Heart left ventricle (tissue), 16 donors: ENCODE measurements at places on chromosomes 2 and 18. TPM values are rescaled to one million over a fixed set of nuclear protein-coding genes. Genes with fewer than 3 reads are reported as not detected.

DNA sequence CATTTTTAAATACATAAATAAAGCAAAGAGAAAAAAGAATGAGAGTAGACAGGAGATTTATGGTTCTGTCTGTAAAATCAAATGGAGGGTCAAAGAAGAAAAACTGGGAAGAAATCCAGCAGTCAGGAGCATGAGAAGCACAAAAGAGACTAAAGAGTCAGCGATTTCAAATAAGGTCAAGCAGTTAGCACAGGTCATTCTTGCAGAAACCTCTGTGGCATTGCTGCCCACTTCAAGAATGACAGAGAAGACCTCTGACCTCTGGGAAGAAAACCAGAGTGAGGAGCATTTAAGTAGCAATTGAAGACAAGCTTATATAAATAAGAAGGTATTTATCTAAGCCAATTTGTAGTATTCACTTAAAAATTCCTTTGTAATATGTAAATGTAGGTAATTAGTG, 172.0 kb upstream of the SPOPL start:
- DNase-seq = no peak

GRCh38 chr2:8378016-8378810, 303.6 kb upstream of the ID2 start:
- no peak for DNase-seq

DNA sequence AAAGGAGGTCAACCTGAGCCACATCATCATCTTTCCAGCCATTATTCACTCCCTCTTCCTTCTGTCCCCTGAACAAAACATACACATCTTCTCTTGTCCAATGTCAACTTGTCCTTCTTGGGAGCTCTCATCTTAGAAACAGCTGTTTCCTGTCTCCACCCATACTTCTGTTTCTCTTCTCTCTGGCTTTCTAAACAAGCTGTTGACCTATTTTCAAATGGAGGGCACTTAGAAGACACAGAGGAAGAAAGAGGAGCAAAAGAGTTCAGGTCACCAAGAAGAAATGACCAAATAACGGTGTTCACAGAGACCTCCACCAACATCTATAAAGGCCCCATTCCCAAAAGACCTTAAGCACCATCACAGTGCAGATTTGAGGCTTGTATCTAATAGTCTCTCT, 355.9 kb upstream of the HNRNPA3 start:
- DNase-seq = no peak

DNA sequence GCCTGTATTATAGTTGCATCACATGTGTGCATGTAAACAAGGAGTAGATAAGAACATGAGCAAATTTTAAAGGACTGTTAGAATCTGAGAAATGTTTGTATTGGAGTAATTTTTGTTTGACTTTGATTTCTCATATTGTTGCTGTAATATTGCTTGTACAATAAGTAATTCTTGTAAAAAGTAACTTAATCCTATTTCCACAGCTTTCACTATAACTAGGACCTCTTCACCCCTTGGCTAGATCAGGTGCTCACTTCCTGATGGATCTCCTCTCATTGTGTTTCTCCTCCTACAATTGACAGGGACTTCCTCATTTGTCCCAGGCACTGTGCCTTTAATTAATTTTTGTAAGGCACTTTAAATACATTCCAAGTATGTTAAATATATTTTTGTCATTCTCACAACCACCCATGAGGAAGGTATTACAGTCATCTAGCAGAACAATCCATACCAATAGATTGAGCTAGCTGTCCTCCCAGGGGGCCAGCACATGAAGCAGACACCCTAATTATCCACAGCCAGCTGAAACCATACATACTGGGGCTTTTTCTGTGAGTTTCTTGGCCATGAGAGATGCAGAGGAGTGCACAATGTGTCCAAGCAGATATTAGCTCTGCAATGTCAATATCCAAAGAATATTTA, 359.5 kb upstream of the ACVR2A start:
- DNase-seq = no peak

DNA sequence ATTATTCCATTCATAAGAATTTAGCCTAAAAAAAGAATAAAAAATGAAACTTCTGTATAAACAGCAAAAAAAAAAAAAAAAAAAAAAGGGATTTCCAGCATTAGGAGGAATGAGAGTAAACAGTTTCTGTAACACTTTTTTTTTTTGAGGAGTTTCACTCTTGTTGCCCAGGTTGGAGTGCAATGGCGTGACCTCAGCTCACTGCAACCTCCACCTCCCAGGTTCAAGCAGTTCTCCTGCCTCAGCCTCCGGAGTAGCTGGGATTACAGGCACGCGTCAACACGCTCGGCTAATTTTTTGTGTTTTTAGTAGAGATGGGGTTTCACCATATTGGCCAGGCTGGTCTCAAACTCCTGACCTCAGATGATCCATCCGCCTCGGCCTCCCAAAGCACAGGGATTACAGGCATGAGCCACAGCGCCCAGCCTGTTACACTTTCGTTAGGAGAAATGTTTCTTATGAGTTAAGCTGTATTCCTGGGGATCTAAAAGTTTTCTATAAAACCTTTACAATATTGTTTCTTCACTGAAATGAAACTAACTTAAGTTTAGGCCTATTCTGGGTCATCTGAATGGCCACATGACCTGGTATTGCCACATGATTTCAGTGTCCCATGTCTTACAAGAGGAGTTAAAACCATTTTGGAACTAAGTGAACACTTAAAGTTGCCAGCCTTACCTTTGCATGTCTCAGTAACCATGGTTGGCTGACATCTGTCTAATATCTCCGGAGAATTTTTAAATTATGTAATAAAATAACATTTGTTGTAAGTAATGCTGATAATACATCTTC, 17.5 kb downstream of the SMAD2 start:
- DNase-seq = no peak

- DNase-seq = no peak
These were observed 535.9 kb downstream of the XIRP2 start for GRCh38 chr2:167424221-167424620.

- DNase-seq = no peak
These were observed 367.1 kb downstream of the HRH4 start for GRCh38 chr18:24827501-24827900.

DNA sequence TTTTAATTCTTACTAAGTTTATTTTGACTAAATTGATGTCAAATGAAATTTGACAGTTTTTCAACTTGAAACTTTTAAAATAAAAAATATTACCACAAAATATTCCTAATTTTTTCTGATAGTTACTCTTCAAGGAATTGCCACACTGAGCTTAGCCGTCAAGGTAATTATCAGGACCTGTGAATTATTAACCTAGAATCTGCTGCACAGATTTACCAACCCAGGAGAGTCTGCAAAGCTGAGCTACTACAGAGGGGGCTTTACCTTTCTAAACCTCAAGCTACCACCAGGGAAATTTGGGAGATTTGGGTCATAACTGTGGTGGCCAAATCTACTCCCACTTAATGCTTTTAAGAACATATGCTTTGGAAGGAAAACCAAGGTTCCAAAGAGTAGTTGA, 324.6 kb downstream of the CCDC178 start:
- no peak for DNase-seq

DNA sequence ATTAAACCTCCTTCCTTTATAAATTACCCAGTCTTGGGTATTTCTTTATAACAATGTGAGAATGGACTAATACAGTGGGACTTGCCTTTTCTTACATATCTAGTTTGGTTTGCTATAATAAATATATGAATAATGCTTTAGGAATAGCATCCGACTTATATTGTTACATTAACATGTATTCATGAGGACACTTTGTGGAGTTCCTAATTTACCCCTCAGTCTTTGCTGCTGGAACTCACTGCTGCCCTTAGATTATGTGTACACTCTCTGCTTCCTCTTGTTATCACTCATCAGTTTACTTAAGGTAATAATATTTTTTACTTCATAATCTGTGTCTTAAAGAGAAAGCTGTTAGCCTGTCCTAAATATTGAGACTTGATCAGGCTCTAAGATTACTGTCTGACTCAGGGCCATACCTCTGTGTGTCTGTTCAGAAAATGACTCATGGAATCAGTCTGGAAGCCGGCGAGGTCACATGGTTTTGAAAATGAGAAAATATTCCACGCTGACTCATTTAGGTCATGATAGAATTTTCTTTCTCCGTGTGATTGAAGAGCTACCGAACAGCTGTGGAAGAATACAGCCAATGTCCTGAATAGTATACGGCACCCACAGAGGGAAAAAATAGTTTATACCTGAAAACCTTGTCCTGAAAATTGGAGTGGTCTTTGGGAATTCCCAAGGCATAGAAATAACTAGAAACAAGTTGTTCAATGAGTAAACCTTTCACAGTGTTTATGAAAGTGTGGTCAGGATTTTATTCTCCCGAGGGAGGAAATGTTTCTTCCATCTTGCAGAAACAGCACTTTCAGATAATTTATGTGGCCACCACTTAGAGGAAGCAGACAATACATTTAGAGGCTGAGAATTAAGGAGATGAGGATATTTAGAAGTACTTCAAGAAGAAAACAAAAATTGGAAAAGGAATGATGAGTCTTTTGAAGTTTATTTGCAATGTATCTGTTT, 156.4 kb downstream of the DSEL start:
- no peak for DNase-seq

DNA sequence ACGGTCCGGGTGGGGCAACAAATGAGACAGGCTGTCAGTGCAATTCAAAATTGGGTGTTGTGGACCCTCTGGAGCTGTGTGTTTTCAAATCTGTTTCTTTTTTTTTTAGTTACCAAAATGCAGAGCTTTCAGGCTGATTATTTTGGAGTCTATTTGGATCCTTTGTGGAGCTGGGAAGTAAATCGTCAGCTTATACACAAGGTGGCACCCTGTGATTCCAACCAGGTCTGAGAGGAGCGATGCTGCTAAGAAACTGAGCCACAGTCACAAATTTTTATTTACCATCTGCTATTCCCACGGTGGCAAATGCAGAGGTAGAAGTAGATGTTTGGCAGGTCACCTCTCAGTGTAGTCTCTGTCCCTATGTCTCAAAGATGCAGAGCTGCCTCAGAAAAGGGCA, 3.8 kb upstream of the EPC2 start:
- peak; percentile 24 for DNase-seq

DNA sequence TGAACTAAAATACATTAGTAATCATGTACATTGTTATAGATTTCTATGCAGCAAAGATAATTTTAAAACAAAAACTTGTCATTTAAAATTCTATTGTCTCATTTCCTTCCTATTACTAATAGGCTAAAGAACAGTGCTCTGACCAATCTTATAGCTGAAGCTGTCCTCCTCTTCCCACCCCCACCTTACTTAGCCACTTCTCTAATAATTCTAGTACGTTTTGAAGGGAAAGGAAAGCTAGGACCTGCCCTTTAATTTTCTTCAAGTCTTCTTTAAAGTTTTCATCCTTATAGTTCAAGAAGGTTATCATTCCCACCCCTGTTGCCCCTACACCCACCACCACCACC, 121.6 kb downstream of the RBMS1 start:
- DNase-seq = no peak

GRCh38 chr18:21632393-21632792, 20.3 kb downstream of the SNRPD1 start:
- DNase-seq = no peak

DNA sequence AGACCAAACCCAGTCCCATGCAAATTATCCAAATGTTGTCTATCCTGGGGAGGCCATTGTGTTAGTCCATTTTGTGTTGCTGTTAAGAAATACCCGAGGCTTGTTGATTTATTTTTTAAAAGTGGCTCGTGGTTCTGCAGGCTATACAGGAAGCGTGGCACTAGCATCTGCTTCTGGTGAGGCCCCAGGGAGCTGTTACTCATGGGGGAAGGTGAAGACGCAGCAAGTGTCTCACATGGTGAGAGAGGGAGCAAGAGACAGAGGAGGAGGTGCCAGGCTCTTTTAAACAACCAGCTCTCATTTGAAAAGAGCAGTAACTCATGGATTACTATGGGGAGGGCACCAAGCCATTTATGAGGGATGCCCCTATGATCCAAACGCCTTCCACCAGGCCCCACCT, 80.3 kb upstream of the ARL4C start:
- no peak for DNase-seq

DNA sequence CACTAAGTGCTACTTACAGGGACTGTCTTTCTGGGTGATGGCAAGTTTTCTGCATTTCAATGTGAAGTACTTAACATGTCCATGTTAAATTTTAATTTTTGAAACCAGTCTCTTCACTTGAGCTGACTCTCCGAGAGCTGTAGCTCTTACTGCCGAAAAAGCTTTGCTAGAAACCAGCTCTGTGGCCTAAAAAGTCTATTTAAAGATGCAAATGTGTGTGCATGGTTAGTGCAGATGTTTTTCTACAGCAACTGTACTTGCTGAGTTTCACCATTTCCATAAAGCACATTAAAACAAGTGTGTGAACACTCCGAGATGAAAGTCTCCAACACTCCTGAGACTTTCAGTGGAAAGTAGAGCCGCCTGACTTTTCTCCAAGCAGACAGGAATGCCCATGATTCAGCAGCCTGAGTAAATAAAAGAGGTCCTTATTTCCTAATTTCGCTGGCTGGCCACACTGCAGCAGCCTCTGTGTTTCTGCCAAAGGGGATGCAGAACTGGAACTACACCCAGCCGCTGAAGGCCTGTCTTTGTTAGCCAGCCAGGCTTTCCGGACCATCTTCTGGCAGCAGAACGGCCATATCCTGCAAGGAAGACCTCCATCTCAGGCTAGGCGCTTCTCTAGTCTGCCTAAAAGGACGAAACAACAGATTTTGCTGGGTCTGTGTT, 121.2 kb downstream of the ZNF521 start:
- DNase-seq = peak; percentile 79

- DNase-seq = no peak
These were observed 2.9 kb downstream of the PROKR1 start for GRCh38 chr2:68646303-68646702.

GRCh38 chr2:156346731-156347130, 14.2 kb upstream of the NR4A2 start:
- DNase-seq = no peak

DNA sequence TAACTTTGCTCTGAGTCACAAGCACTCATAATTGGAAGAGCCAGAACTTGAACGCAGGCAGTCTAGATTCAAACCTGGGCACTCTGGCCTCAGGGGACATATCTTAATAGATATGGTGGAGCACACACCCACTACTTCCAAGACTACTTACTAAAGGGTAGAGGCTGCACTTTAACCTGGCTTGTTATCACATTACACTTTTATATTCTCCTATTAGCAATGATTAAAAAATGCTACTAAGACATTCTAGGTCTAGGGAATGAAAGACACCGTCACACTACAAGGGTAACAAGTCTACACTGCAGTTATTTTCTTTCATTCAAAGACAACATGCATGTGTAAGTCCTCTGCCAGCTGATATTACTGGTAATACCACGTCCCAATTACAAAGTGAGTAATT, 258.8 kb downstream of the ZNF521 start:
- no peak for DNase-seq

DNA sequence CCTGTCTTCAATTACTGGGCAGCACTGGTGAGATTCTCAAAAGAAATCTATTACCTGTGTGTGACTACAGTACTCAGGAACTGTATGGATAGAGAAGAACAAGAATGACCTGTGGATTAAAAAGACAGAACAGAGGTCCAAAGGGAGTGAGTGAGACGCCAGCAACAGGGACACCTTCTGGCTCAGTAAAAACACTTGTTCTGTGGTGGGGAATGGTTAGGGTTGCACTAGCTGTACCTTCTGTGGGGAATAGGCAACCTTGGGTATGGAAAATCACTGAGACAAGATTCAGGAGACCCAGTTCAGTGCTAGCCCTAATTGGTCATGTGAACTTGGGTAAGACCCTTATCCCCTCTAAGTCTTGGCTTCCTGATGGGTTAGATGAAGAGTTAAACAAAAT, 986.0 kb downstream of the TSN start:
- no peak for DNase-seq

Gene KLF7
- total RNA-seq = 25.4 TPM

Gene RNMT
- total RNA-seq = 19.9 TPM

Gene RASGRP3
- 63.3 TPM for total RNA-seq

Gene MPPE1
- 29.6 TPM for total RNA-seq

Gene SPDYA
- 0.42 TPM for total RNA-seq

Gene FHOD3
- total RNA-seq = 444 TPM

Gene SEPTIN10
- 45.2 TPM for total RNA-seq

Gene MFSD6
- 71.6 TPM for total RNA-seq
